Stimulated activated CD4-positive, alpha-beta T cell treated with anti-CD3 and anti-CD28 coated beads, TNF-alpha, amount 100 ng/mL, for 1 hour (primary cell): ENCODE measurements at places on chromosomes 6 and 20.

- DNase-seq, result no peak
These were observed 113.7 kb upstream of the BCLAF1 start for GRCh38 chr6:136403110-136403980.

DNA sequence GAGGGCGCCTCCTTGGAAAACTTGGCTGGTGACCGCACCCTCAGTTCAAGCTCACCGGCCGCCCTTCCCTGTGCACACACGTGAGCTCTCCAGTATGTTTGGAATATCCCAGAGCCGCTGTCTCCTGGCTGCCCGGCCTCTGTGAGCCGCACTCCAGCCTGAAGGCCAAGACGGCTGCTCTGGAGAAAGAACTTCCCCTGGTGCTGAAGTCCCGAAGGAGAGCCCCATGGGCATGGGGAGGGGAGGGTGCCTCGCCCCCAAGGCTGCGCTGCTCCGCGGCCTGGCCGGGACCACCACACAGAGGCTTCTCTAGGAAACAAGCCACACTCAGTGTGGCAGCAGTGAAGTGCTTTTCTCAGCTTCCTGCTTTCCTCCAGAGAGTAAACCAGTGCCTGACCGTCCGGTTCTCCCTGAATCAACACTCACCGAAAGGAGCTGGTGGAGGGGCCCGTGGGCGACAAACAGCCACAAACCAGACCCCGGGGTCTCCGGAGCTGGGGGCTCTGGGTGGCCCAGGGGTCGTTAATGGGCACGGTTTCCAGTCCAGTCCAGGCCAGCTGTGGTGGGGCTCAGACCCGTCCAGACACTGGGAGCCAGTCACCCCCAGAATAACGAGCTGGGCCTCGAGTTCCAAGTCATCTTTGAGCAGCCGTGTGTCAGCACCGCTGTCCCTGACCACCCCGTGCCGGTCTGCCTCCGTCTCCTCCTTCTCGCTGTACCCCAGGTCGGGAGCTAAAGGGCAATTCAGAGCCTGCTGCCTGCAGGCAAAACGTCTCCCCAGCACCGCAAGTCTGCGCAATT lies 87.4 kb upstream of the BHLHE23 start:
- DNase-seq, result no peak

DNA sequence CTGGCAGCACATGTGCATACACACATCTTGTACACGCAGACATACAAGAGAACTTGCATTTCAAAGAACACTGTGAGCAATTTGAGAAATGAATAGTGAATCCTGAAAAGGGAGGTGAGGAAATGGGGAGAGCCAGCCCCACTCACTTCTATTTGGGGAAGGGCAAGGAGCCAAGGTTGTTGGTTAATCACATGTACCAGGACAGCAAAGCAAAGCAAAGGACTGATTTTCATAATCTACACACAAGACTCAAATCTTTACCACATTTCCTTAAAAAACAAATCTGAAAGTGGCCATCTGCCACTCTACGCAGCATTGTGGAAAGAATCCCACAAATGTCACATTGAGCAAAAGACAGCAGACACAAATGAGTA lies 35.0 kb upstream of the KIF16B start:
- no peak for DNase-seq

- DNase-seq, result no peak
These were observed 201.4 kb downstream of the IBTK start for GRCh38 chr6:82045965-82046756.

DNA sequence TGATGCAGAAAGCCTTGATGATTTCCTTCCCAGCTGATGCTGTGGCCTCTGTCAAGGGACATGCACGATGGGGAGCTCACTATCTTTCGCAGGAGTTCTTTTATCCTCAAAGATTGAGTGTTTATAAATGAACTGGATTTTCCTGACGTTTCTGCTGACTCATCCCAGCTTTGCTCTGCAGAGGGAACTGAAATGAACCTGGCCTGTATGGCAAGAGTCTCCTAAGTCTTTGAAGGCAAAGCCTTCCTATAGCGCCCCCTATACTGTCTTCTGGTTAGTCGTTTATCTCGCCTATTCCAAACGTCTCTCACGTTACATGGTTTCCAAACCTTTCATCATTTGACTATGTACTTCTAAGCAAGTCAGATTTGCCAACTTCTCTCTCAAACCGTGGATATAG lies 565.3 kb downstream of the KIF16B start:
- DNase-seq, result no peak

DNA sequence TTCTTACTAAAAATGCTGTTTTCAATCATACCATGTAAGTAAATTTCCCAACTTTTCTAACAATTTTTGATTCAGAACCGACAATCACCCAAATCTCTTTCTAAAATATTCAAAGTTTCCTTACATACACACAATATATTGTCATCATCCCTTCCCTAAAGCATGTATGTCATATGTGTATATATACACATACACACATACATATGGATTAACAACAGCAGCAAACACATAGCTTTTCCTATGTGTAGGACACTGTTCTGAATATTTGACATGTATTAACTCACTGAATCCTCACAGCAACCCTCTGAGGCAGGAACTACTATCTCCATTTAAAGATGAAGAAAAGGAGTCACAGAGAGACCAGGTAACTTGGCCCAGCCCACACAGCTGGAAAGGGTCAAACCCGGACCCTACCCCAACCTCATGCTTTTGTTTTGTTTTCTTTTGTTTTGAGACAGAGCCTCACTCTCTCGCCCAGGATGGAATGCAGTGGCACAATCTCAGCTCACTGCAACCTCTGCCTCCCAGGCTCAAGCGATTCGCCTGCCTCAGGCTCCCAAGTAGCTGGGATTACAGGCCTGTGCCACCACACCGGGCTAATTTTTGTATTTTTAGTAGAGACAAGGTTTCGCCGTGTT lies 7.2 kb downstream of the FYN start:
- no peak for DNase-seq

GRCh38 chr6:13004601-13005000 lies 288.0 kb downstream of the PHACTR1 start:
- no peak for DNase-seq

DNA sequence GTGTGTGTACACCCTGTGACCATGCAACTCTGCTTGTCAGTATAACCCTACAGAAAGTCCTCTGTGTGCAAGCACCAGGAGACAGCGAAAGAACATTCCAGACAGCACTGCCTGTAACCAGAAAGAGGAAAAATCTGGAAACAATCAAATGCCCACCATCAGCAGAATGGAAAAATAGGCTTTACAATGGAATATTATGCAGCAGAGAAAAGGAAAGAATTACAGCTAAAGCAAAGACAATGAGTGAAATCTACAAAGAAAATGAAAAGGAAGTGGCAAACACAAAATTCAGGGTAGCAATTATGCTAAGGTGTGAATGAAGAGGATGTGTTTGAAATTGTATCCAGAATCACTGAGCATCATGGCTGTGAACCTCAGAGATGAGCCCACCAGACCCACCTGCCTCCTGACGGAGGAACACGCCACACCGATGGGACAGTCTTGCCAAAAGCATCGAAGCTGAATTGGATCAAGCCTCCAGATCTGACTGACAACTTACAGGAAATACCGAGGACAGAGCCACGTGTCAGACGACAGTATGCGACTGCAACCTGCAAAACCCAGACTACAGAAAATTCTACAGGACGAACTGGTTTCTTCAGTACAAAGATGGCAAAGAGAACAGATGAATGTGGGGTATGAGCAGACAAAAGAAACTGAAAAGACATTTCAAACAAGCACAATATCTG lies 133.2 kb downstream of the NFATC2 start:
- DNase-seq, result no peak

DNA sequence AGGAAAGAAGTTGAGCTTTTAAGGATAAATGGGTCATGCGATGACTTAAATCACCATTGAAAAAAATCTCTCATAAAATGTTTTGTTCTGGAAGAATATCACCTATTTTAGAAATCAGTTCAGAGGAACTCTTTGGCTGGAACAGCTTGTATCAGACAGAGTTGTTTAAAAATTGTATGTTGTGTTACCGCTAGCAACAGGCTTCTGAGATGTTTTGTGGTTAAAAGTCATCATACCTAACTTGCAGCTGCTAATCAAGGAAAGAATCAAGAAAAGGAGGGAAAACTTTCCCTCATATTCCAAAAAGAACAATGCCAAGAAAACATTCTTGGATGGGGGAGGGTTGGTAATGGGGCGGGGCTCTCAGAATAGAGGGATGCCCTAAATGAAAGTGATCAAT lies 220.7 kb upstream of the CITED2 start:
- DNase-seq, result no peak

- no peak for DNase-seq
These were observed 1.5 kb upstream of the RREB1 start for GRCh38 chr6:7106215-7106751.

- DNase-seq, result no peak
These were observed 222.0 kb upstream of the SGK1 start for GRCh38 chr6:134539865-134540323.

DNA sequence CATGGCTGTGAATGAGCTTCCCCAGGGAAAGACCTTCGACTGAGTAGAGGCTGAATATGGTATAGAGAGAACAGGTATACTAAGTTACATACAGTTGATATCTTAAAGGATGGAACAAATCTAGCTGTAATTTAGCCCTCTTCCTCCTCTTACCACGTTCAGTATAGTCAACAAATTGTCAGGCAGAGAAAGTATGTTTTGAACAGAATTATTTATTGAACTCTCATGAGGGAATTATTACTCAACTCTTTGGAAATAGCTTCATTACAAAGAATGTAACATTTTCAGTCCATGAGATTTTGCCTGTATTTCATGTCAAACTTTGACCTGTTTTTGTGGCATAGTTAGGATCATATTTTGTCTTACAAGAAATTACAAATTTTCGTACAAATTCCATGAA lies 63.0 kb downstream of the SH3BGRL2 start:
- DNase-seq, result no peak

DNA sequence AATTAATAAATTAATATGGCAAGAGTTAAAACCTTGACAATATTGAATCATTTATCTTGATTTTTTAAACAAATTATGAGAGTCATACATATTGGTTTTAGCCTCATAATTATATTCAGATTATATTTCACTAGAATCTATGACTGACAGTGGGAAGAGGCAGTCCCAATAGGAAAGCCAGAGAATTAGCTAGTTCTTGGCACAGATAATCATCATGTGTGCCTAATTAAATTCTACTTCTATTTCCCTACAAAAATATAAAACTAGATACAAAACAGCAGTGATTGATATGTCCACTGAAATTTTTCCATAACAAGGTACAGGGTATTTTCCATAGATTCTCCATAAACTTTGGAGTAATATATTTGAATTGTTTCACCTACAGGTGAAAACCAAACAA lies 38.6 kb downstream of the COL9A1 start:
- DNase-seq, result no peak

GRCh38 chr6:6775074-6775473 lies 186.6 kb downstream of the LY86 start:
- no peak for DNase-seq

- DNase-seq, result no peak
These were observed 107.3 kb downstream of the UST start for GRCh38 chr6:148854096-148854495.

DNA sequence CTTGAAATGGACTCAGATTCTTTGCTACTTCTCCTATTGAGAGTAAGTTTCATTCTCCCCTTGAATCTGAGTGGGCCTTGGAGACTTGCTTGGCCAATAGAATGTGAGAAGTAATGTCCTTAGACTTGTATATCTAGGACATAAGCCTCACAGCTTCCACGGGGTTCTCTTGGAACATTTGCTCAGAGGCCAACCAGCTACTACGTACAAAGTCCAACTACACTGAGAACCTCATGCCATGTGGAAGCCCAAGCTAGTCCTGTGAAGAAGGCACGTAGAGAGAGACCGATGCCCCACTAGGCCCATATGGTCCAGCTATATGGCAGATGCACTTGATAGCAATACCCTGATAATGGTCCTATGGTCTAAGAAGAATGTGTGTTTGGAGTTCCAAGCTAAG lies 22.9 kb downstream of the TMEM14A start:
- DNase-seq, result no peak

- no peak for DNase-seq
These were observed 98.1 kb upstream of the TOP1 start for GRCh38 chr20:40930561-40930960.
